ENCODE measurements at places on chromosomes 6 and 20.

DNA sequence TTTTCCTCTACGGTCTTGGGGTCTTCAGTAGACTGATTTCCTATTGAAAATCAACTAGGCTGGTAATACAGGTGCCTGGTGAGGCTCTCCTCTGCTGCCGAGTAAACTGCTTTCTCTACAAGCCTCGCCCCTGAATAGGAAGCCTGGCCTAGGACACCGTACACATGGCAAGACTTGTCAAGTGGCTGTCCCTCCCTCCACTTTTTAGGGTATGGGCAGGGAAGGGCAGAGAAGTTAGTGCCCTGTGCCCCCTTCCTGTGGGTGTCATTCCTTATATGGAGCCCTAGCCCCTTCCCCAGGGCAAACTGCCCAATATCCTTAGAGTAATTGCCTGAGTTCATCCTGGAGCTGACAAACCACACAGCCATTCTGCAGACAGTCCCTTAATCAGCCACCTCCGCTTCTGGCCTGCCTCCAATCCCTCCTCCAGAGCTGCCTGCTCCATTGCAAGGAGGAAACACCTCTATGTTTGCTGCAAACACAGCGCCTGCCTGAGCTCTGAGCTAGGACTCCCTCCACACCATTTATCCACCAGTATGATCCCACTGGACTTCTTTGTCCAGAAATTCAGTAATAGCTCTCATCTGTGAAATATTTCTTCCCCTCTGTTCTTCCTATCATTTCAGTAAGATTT is 93.1 kb downstream of the CHD6 start:
- DNase-seq: no peak

GRCh38 chr6:30645989-30646388 is 944 bp upstream of the C6orf136 start:
- DNase-seq: no peak

DNA sequence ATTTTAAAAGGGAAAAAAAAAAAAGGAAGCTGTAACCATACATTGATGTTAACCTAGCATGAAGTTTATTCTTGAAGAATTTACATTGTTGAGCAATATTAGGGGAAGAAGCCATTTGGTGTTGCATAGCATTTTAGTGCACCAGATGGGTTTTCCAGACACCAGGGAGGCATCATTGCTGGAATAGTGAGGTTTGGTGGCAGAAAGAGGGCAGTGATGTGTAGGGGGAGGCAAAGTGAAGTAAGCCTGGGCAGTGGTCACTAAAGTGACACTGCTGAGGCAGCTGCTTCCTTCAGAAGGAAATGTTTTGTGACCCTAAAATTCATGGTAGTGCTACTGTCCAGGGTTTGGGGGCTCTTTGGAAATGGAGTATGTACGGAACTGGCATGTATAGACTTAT is 2.6 kb downstream of the TOMM6 start:
- no peak for DNase-seq

DNA sequence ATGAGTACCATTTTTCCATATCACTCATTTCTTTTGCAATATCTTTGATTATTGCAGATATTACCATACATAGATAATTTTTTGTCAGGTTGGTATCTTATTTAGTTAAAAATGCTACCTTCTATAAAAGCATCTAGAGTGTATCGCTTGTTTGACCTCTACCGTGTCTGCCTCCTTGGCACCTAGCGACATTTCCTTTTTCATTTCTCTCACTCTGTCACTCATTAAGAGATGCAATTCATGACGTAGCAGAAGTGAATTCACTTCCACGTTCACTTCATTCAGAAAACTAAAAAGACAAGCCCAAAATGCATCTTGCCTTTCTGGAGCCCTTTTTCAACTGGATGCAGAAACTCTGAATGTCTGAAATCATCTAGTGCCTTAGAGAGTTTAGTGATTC is 172.9 kb downstream of the MMS22L start:
- no peak for DNase-seq

DNA sequence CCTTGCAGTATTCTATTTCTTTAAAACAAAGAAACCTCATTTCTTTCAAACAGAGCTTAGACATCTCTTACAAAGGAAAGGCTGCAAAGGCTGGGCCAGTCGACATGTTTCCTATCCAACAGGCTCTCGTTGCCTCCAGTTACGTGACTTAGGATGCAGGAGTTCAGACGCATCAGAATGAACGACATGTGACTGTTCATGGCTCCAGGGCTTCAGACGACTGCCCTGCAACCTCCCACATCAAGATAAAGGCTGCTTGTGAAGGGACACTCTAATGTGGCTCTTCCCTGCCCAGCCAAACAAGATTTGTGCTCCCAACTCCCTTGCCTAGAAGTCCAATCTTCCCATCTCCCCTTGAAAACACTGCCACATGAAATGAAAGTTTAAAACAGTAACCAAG is 14.3 kb upstream of the NEDD9 start:
- DNase-seq: no peak

- no peak for DNase-seq
Observed at GRCh38 chr6:144590532-144590931, 305.4 kb downstream of the UTRN start.

- no peak for DNase-seq
Observed at GRCh38 chr6:85406641-85407075, 43.2 kb upstream of the NT5E start.

- DNase-seq: no peak
Observed at GRCh38 chr6:170062209-170062914, 228.5 kb downstream of the DLL1 start.

DNA sequence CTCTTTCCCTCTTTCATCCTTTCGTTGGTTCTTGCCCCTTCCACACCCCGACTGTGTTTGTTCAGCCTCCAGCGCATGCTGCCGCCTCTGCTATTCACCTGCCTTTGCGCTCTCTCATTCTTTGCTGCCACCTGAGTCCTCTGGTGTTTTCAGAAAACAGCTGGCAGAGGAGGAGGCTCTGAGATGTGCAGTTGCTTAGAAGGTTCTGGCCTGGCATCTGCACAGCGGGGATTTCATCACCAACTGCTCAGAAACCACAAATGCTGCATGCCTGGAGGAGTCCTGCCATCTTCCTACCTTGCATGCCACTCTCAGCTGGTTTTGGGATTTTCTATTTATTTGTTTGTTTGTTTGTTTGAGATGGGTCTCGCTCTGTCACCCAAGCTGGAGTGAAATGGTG is 39.2 kb upstream of the CLDN20 start:
- DNase-seq: no peak

DNA sequence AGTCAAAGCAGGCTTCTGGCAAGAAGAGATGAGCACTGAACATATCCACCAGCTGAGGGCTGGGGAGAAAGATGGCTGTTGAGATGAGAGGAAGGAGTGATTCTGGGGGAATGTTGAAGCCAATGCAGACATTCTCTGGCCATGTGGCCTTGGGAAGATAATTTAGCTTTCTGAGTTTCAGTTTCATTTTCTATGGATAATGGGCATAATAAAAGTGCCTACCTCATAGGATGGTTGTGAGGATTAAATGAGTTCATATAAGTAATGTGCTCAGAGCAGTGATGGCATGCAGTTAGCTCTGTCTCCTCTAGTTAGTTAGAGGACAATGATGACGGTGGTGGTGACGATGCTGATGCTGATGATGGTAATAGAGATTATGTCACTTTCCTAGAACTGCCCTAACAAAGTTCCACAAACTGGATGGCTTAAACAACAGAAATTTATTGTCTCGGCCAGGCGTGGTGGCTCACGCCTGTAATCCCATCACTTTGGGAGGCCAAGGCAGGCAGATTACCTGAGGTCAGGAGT is 18.5 kb upstream of the KCNK5 start:
- DNase-seq: no peak

- DNase-seq: no peak
Observed at GRCh38 chr6:13334953-13335352, 6.6 kb upstream of the TBC1D7 start.

DNA sequence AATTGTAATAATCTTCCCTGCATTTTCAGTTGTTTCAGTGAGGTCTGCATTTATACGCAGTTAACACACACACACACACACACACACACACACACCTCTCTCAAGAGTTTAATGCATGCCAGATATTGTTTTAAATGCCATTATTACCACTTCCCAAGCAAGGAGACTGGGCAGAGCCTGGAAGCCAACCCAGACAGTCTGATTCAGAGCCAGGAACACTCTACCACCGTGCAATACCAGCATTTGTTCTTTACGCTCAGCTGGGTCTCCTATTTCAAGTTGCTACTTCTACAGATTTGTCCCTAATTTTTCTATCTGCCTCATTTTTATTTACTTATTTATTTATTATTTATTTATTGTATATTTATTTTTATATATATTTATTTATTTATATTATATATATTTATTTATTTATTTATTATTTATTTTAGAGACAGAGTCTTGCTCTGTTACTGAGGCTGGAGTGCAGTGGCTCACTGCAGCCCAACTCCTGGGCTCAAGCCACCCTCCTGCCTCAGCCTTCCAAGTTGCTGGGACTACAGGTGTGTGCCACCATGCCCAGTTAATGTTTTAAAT is 68.4 kb downstream of the PCSK2 start:
- no peak for DNase-seq

- no peak for DNase-seq
Observed at GRCh38 chr20:46088409-46089166, 1.2 kb downstream of the NCOA5 start.

DNA sequence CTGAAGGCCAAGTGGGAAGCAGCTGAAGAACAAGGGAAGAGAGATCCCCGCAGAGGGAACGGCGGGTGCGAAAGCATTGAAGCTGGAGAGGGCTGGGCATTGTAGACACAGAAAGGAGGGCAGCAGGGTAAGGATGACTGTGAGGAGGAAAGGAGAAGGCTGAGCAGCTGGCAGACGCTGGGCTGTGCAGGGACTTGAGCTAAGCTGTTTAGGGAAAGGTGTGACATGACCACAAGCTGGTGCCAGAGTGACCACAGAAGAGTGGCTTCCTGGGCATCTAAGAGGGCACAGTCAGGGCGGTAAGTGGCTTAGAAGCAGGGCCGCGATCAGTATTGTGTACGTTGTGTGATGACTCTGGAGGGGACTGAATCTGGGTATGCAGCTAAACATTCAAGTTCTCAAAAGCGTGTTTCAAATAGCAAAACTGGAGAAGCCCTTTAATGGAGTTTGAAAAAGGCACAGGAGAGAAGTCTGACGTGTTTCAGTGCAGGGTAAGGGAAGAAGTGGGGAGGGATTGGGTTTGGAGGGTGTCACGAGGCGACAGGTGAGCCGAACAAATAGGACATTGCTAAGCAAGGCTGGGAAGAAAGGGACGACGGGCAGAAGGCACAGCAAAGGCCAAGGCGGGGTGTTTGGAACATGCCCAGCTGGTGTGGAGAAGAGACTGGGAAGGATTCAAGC is 46.1 kb upstream of the ARFGEF2 start:
- no peak for DNase-seq

DNA sequence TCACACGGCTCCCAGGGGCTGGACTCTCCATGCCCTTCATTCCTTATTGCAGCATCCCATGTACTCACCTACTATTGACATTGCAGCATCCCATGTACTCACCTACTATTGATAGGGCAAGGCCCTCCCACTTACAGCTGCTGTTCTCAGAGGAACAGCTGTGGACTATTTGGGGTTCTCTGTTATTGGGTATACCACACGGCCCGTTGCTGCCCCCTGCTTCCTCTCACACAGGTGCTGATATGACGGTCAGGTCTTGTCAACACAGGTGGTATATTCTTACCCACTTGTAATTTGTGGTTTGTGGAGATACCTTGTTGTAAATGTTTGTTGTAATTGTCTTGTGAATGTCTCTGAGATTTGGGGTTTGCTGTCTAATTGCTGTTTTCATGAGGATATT is 18.8 kb downstream of the ALDH5A1 start:
- no peak for DNase-seq

DNA sequence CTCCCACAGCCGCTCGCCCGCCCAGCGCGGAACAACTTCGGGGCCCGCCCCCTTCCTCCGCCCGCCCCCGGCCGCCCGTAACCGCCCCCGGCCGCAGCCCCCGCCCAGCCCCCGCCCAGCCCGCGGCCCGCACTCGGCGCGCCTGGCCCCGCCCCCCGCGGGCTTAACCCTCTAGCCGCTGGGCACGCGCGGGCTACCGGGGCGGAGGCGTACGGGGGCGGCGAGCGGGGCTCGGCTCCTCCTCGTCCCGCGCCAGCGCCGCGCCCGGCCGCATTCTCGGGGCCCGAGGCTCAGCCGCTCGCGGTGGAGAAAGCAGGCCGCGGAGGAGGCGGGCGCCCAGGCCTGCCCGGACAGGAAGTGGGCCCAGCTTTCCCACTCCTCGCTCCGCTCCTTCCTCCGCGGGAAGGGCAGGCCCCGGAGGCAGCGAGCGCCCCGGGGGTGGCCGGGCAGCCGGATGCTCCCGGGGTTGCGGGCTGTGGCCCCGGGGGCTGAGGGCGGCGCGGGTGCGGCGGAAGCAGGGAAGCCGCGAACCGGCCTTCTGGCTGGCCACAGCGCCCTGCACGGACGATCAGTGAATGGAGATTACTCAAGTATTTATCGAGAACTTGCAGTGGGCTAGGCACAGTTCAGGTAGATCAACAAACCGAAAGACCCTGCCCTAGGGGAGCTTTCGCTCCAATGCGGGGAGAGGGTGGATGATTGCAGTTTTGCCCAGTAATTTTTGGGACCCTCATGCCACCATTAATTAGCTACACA is at the start of gene TRAM2:
TRAM2 (minus strand) TSS at position 39 of the 756 bp plus-strand sequence. CDS start 145 bp downstream, outside the sequence.
- DNase-seq: peak; percentile 88

- no peak for DNase-seq
Observed at GRCh38 chr20:6732001-6732447, 35.5 kb upstream of the BMP2 start.

DNA sequence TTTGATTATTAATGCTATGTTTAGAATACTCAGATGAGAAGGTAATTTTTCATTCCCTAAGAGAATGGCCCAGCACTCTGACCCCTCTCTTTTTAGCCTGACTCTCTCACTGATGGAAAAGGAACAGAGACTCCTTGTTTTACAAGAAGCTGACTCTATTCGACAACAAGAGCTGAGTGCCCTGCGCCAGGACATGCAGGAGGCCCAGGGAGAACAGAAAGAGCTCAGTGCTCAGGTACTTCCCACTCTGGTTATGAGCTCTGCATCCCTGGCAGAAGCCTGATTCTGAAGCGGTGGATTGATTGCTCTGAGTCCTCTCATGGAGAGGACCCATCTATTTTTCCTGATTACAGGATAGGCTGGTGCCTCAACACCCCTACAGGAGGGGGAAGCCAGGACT is 33.0 kb downstream of the C20orf173 start:
- DNase-seq: no peak

- no peak for DNase-seq
Observed at GRCh38 chr6:96939007-96939805, 14.7 kb downstream of the KLHL32 start.

Measured in GM13977 (cell line).